ENCODE measurements at places on chromosomes 2 and 18.

DNA sequence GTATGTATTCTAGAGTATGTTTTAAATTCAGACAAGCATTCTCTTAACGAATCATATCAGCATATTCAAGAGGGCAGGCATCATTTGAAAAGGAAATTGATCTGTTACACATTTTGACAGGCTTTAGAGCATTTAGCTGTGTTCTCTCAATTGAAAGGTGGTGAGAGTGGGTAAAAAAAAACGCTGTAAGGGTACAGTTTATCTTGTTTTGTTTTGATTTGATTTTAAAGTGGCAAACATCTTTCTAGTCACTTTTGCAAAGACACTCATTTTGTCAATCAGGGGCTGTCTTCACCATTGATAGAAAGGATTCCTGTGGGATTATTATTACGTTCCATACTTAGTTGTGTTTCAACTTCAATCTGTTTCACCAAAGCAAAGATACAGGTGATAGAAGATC lies 2.2 kb downstream of the CDH19 start:
- no peak for DNase-seq

DNA sequence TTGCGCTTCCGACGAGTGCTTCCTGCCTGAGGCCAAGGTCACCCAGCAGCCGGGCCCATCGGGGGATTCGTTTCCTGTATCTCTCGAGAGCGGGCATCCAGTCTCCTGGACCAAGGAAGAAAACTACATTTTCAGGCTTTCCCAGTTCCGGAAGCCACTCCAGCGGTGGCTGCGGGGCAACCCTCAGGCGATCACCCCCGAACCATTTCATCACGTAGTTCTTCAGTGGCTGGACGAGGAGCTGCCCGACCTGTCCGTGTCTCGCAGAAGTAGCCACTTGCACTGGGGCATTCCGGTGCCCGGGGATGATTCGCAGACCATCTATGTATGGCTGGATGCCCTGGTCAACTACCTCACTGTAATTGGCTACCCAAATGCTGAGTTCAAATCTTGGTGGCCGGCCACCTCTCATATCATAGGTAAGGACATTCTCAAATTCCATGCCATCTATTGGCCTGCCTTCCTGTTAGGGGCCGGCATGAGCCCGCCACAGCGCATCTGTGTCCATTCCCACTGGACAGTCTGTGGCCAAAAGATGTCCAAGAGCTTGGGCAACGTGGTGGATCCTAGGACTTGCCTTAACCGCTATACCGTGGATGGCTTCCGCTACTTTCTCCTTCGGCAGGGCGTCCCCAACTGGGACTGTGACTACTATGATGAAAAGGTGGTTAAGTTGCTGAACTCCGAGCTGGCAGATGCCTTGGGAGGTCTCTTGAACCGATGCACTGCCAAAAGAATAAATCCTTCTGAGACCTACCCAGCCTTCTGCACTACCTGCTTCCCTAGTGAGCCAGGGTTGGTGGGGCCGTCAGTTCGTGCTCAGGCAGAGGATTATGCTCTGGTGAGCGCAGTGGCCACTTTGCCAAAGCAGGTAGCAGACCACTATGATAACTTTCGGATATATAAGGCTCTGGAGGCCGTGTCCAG lies 1.0 kb downstream of the MARS2 start:
- no peak for DNase-seq

- DNase-seq: no peak
Measured at GRCh38 chr2:205657579-205657978, 24.7 kb upstream of the NRP2 start.

DNA sequence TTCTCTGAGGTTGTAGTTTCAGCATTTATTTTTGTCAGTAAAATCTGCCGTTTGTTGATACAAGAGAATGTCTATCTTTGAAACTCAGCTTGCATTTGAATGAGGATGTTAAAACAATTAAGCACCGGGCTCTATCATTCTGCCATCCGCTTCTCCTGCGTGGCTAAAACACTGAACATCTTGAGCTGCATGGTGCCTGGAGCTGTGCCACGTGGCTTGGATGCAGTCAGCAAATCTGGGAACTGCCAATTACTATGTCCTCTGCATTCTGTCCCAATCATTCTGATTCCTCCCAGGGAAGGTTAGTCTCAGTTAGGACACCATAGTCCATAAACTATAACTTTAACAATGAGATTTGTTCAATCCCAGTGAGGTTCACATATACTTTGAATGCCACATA lies 598.4 kb downstream of the FBXO15 start:
- no peak for DNase-seq

GRCh38 chr2:205650450-205650849 lies 31.9 kb upstream of the NRP2 start:
- no peak for DNase-seq

- DNase-seq: no peak
Measured at GRCh38 chr2:50551018-50551726, 480.8 kb downstream of the NRXN1 start.

DNA sequence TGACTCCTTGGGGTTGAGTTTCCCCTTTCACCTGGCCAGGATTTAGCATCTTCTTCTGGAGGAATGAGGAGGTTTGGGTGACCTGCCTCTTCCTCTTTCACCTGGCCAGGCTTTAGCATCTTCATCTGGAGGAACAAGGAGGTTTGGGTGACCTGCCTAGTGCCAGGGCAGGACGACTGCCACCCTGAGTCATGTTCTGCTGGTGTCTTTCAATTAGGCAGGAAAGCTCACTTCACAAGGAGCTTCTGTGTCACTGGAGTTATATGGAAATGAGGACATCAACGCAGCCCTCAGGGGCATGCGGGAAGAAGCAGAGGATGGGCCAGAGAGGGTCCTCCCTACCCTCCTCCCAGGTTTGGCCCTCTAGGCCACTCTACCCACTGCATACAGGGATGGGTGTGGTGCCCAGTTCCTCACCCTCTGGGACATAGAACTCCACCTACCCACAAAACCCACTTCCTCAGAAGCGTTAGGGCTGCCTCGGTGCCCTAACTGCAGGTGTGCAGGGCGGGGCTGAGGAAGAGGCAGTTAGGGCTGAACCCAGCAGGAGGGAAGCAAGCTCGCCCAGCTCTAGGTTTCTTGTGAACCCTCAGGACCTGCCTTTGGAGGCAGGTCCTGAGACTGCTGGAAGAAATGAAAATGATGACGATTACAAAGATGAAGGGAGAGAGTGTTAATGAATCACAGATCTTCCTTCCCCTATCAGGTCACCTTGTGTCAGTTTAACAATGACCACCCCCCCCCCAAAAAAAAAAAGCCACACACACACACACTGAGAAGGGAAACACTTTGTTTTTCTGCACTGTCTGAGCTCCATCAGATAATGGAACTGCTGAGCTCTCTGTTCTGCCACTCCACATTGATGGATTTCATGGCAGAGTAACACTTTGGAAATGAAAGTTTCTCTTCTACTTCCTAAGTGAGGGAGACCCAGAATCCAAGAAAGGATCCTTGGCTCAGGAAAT lies 71.0 kb downstream of the ARL4C start:
- DNase-seq: no peak

DNA sequence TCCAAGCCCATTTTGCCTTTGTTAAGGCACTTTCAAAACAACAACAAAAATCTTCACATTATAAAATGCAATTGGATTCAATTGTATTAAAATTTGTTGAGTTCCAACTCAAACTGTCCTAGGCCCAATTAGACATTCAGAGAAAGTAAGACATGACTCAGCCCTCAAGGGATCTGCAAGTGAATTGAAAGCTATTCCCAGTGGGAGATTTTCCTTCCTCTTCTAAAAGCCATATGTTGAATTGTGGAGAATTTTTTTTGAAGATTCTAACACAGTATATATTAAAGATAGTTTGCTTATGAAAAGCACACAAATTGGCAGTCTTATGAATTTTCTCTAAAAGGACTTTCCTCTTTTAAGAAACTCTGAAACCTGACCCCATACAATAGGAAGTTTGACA lies 268.0 kb upstream of the PARD3B start:
- DNase-seq: no peak

DNA sequence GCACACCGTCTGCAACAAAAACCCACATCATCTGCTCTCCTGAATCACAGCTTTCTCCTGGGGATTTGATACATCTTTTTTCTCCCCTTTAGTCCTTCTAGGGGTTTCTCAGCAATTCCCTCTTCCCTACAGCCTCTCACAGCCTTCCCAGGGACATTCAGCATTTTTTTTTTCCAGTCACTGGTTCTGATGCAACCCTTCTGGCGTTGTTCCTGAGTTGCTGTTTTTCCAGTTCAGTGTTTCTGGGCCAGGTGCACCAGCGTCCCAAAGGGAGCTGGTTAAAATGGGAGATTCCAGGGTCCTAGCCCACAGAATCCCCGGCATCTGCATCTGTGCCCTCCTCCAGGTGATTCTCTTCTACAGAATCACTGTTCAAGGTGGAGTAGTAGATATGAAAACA lies 36.1 kb downstream of the ADCY3 start:
- DNase-seq: no peak

DNA sequence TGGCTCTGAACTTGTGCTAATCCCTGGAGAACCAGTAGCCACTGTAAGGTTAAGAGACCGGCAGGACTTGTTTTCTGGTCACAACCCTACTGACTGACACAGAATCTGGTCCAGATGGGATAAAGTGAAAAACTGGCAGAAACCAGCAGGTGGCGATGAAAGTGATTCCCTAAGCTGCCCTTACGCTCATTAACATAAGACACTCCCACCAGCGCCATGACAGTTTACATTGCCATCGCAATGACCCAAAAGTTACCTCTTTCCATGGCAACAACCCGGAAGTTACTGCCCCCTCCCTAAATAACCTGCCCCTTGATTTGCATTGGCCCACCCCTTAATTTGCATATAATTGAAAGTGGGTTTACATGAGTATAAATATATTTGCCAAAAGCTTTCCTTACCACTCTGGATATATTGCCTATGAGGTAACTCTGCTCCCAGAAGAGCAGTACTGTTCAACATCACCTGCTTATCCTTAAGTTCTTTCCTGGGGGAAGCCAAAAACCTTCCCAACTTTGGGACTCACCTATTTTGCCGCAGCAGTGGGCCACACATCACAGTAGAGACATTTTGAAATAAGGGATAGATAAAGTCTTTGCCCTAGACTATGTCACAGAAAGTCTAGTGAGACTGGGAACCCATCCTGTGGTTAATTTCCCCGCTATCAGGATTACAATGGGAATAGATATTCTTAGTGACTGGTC lies 35.8 kb upstream of the AFF3 start:
- DNase-seq: no peak

DNA sequence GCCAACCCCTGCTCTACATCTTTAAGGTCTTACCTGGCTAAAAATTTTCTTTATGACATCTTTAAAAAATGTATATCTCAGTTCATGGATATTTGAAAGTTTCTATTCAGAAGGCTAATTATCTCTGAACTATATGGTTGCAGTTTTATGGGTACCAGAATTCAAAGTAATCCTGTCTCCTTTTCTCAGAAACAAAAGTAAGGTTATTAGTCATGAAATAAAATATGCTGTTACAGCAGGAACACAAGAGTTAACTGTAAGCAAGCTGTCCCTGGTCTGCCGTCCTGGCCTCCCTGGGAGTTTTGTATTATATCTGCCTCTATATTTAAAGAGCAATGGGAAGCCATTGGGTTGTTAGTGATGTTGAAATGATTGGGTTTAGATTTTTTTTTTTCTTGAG lies 34.0 kb downstream of the SLC4A1AP start:
- no peak for DNase-seq

GRCh38 chr2:173696274-173696673 lies 268.9 kb downstream of the SP3 start:
- DNase-seq: no peak

DNA sequence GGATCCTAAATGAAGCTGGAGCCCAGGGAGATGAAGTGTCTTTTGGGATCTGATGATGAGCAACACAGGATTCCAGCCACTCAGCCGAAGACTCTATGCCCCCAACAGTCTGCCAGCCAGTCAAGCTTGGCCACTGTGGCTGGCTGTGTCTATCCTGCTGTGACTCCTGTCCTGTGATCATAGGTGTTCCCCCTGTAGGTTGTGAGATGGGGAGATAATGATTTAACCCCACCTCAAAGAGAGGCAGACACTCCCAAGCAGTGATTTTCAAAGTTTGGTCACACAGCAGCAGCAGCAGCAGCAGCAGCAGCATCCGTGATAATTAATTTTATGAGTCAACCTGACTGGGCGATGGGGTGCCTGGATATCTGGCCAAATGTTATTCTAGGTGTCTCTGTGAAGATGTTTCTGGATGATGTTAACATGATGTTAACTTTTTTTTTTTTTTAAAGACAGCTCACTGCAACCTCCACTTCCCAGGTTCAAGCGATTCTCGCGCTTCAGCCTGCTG lies 21.4 kb upstream of the RHOB start:
- no peak for DNase-seq

- DNase-seq: no peak
Measured at GRCh38 chr2:113240150-113240914, 38.4 kb downstream of the PAX8 start.

GRCh38 chr18:49788327-49788898 lies 24.9 kb downstream of the ACAA2 start:
- DNase-seq: no peak

DNA sequence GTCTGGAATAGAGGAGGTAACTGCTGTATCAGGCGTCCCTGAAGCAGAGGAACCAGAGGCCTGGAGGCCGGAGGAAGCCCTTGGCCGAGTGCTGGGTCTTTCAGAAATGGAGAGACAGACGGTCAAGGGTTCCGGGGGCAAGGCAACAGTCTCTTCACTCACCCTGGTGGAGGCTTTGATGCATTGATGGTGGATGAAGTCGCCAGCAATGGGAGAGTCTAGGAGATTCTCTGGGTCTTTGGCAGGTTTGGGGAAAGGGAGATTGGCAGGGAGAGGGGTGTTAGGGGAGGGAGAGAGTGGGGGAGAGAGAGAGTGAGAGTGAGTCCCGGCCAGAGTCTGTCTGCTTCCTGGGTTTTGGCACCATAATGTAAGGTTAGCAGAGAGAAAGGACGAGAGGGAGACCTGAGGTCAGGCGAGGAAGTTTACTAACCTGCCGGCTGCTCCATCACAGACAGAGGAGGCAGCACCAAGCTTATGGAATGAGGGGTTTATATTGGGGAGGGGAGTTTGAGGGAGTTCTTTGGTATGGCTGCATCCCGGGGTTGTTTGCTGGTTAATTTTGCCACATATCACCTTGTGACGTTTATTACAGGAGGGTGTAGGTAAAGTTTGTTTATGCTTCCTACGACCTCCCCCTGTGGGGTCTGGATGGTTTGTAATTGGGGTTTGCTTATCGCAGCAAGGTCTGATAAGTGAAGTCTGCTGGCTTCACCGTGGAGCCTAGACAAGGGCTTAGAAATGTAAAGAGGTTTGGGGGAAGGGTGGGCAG lies 19.6 kb downstream of the COMMD1 start:
- DNase-seq: no peak

DNA sequence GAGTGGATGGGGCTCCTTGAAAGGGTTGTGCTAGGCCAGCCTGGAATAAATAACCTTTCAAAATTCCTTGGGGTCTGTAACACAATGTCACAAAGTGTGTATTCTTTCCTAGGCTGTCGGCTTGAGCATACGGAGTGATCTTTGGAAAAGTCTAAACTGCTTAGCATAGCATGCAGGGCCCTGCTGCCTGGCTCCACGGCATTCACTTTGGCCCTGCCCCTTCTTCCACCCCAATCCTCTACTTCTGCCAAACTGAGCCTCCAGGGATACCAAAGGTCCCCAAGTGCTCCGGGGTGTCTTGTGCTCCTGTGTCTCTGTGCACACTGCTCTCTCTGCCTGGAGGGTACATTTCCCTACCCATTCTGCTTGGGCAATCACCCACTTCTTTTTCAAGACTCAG lies 196.1 kb downstream of the LTBP1 start:
- DNase-seq: no peak
